Large intestine (tissue), 12 donors: ENCODE measurements at places on chromosomes 3 and 15.
A peak's percentile ranks its signal among the peaks of the same experiment; 100 is the strongest.

DNA sequence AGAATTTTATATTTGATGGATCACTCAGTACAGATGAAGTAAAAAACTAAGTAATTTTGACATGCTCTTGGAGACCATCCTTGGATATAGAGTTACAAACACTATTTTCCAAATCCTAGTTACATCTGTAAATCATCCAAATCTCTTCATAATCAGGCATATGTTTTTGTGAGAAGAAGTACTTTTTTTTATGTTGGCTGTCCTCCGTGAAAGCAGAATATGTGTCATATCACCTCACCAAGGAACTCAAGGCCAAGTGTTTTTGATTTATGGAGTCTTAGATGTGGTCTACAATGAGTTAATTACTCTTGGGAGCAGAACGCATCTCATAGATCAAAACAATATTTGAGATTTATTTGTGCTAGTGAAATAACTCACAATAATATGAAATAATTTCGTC is 416.5 kb upstream of the TGFBR2 start:
- H3K36me3 ChIP-seq: no peaks in the 10 kb centered on the region
- H3K4me3 ChIP-seq: no peak overlapping the region

- no peak for DNase-seq
- H3K4me1 ChIP-seq: peaks cover 4% of the 10 kb centered on the region
- H3K27me3 ChIP-seq: no peaks in the 10 kb centered on the region
- H3K27ac ChIP-seq: no peak overlapping the region
- no peaks in the 10 kb centered on the region for H3K36me3 ChIP-seq
Observed at GRCh38 chr3:128306481-128306880, 153.2 kb downstream of the EEFSEC start.

- peaks cover 33% of the 10 kb centered on the region for H3K4me1 ChIP-seq
- H3K27me3 ChIP-seq: no peaks in the 10 kb centered on the region
- H3K4me3 ChIP-seq: no peak overlapping the region
- H3K36me3 ChIP-seq: peaks cover 12% of the 10 kb centered on the region
- H3K27ac ChIP-seq: peak overlapping the region; percentile 83
- peak; percentile 61 for DNase-seq
Observed at GRCh38 chr15:41258750-41259471, 27.8 kb downstream of the CHP1 start.

DNA sequence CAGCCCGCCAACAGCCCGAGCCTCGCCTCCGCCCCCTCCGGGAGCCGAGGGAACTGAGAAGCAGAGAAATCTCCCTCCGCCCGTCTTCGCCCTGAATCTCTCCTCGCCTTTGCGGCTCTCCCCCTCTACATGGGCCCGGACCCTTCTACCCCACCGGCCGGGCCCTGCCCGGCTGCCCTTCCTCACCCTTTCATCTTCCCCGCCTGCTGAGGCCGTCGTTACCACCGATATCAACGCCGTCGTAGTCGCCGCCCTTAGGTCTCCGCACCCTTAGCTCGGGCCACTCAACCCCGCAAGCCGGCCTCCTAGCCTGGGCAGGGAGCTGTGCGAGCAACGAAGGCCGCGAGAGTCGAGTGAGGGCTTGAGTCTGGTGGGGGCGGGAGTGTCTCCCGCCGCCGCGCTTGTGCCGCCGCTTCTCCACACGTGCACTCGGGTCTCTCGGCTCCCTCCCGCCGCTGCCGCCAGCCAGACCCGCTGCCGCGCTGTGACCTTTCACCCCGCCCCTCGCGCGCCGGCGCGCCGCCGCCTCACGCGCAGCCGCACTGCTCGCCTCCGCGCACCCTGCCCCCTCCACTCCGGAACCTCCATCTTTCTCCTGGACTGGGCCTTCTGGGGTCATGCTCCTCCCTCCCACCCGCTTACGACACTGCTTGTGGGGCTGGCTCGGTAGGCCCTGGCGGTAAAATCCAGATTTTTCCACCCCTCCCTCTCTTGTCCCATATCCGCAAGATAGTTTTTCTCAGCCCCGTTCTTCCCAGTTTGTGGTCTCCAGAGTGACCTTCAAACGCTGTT is at the start of gene NAA50:
Gene NAA50 (minus strand): TSS at position 494 of the 792 bp plus-strand sequence. CDS start 300 bp downstream, at position 194.
- peaks cover 17% of the 10 kb centered on the region for H3K4me1 ChIP-seq
- H3K36me3 ChIP-seq: peaks cover 2% of the 10 kb centered on the region
- peak within 1 kb of the TSS; percentile 85 for H3K4me3 ChIP-seq
- DNase-seq: peak; percentile 95

GRCh38 chr15:68494573-68495110 is 62.7 kb upstream of the ITGA11 start:
- H3K4me3 ChIP-seq: no peak overlapping the region
- H3K36me3 ChIP-seq: no peaks in the 10 kb centered on the region
- no peak overlapping the region for H3K27ac ChIP-seq
- peaks cover 22% of the 10 kb centered on the region for H3K27me3 ChIP-seq

DNA sequence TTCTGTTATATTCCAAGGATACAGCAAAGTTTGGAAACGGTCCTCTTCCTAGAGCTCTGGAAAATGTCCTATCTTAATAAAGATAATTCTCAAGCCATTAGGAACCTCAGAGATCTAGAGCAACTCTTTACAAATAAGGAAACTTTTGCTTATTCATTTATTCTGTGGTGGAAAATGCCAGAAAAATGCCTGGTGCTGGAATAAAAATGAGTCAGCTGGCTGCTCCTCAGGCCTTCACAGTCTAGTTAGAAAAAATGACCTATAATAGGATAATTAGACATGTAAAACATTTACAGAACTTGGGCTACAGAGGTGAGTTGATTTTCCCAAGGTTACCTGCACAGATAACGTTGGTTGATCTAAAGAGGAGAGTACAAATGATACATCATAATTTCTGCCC is 372.5 kb downstream of the NLGN1 start:
- H3K4me3 ChIP-seq: no peak overlapping the region
- H3K36me3 ChIP-seq: no peaks in the 10 kb centered on the region
- no peak for DNase-seq

- no peaks in the 10 kb centered on the region for H3K36me3 ChIP-seq
- H3K27me3 ChIP-seq: no peaks in the 10 kb centered on the region
- no peak for DNase-seq
Observed at GRCh38 chr3:99877031-99877579, 59.4 kb downstream of the CMSS1 start.

DNA sequence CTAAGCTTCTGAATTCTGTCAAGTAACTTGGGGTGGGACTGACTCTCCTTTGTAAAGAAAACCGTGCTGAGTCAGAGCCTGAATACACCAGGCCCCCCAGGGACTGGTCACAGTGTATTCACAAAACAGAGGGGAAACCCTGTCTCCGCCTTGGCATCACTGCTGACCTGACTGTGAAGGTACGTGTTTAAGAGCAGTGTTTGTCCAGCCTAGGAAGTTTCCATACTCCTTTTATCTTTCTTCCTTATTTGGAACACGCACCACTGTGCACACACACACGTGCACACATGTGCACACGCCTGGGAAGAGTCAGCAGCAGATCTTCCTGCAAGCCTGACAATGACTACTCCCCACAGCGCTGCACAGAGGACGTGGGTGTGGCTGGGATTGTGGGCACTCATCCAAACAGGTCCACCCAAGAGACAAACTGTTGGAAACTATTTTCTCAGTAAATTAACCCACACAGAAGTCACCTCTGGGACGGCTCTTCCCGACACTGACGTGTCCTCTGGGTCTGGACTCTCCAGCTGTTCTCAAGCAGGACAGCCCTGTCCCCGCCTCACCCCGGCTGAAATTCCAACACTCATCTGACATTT is 87.7 kb downstream of the ATP10A start:
- peaks cover 2% of the 10 kb centered on the region for H3K4me1 ChIP-seq
- H3K27me3 ChIP-seq: no peaks in the 10 kb centered on the region
- peak; percentile 23 for DNase-seq
- no peak overlapping the region for H3K4me3 ChIP-seq
- H3K36me3 ChIP-seq: no peaks in the 10 kb centered on the region

GRCh38 chr15:46309914-46310313 is 675.1 kb downstream of the SQOR start:
- no peaks in the 10 kb centered on the region for H3K4me1 ChIP-seq
- DNase-seq: no peak
- no peaks in the 10 kb centered on the region for H3K36me3 ChIP-seq
- H3K4me3 ChIP-seq: no peak overlapping the region
- no peaks in the 10 kb centered on the region for H3K27me3 ChIP-seq

DNA sequence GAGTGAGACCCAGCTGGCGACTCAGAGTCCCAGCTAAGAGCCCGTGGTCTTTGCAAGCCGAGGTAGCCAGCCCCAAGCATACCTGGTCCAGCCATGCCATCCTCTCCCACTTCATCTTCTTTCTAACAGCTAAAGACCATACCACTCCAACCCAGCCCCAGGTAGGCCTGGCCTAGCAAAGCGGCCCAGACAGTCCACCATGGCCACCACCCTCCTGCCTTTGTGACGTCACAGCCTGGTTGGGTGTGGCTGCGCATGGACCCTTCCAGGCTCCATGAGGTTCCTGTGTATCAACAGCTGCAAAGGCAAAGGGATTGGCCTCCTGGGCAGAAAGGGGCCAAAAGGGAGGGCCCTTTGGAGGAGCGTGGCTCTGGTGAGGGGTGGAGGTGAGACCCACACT is 4.1 kb downstream of the NTRK3 start:
- DNase-seq: no peak
- no peak overlapping the region for H3K27ac ChIP-seq
- peaks cover 59% of the 10 kb centered on the region for H3K27me3 ChIP-seq

- H3K27me3 ChIP-seq: no peaks in the 10 kb centered on the region
- H3K4me1 ChIP-seq: peaks cover 4% of the 10 kb centered on the region
- no peak overlapping the region for H3K27ac ChIP-seq
- H3K4me3 ChIP-seq: no peak overlapping the region
Observed at GRCh38 chr3:187735383-187735782, 9.9 kb downstream of the BCL6 start.

DNA sequence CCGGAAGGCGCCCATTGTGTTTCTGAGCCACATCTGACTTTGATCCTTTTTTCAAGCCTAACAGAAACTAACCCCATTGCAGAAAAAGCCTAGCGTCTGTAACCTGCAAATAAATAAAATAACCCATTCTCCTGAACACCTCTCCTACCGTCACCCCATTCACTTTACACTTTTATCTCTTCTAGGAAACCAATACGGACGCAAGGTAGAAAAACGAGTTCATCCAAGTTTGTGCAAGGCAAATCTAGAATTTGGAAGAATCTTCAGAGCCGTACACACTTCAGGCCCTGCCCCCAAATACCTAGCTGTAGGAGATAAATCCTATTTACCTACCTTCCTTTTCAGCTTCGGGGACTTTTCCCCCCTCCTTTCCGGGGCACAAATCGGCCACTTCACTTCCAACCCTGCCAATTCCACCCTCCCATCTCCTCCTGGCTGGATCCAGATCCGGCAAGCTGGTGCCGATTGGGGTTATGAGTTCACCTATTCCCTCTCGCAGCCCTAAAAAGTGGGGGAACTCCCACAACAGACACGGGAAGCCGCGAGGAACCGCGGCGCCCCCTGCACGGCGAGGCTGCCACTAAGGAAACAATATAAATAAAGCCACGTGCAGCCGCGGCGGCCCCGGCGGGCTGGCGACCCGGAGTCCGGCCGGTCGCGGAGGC is 987 bp downstream of the PRTG start:
- no peaks in the 10 kb centered on the region for H3K27me3 ChIP-seq
- peaks cover 9% of the 10 kb centered on the region for H3K4me1 ChIP-seq
- no peaks in the 10 kb centered on the region for H3K36me3 ChIP-seq
- DNase-seq: peak; percentile 16

GRCh38 chr15:74194572-74195559 is 7.7 kb downstream of the STRA6 start:
- no peak overlapping the region for H3K27ac ChIP-seq
- no peaks in the 10 kb centered on the region for H3K27me3 ChIP-seq
- no peaks in the 10 kb centered on the region for H3K36me3 ChIP-seq
- H3K4me3 ChIP-seq: no peak overlapping the region

- DNase-seq: no peak
- no peak overlapping the region for H3K27ac ChIP-seq
- H3K4me3 ChIP-seq: no peak overlapping the region
- peaks cover 2% of the 10 kb centered on the region for H3K27me3 ChIP-seq
- H3K36me3 ChIP-seq: no peaks in the 10 kb centered on the region
Observed at GRCh38 chr15:99429681-99430081, 136.1 kb upstream of the MEF2A start.

- no peaks in the 10 kb centered on the region for H3K4me1 ChIP-seq
- no peak for DNase-seq
- no peaks in the 10 kb centered on the region for H3K36me3 ChIP-seq
- no peaks in the 10 kb centered on the region for H3K27me3 ChIP-seq
- no peak overlapping the region for H3K4me3 ChIP-seq
Observed at GRCh38 chr15:71716990-71717389, 93.4 kb upstream of the NR2E3 start.

- H3K27ac ChIP-seq: no peak overlapping the region
- no peak for DNase-seq
- H3K27me3 ChIP-seq: no peaks in the 10 kb centered on the region
- no peaks in the 10 kb centered on the region for H3K4me1 ChIP-seq
- no peak overlapping the region for H3K4me3 ChIP-seq
- H3K36me3 ChIP-seq: no peaks in the 10 kb centered on the region
Observed at GRCh38 chr3:129549006-129549800, 6.2 kb downstream of the H1-8 start.

GRCh38 chr3:188036375-188037194 is 117.4 kb upstream of the LPP start:
- peak; percentile 92 for DNase-seq
- peaks cover 26% of the 10 kb centered on the region for H3K4me1 ChIP-seq
- H3K4me3 ChIP-seq: no peak overlapping the region
- H3K27me3 ChIP-seq: no peaks in the 10 kb centered on the region
- no peaks in the 10 kb centered on the region for H3K36me3 ChIP-seq

DNA sequence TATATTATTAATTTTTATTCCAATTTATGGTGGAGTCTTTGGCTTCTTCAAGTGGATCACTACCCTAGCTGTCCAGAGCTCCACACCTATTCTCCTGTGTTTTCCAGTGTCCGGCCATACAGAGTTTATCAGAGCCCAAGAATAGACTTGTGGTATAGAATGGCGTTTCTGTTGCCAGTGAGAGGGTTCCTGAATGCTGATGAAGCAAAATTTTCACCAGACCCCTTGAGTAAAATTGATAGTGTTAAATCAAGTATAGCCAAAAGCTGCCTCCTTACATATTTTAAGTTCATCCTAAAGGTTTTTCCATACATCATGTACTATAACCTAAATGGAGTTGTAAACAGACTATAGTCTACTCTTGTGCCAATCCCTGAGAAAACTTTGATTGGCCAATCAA is 171.5 kb upstream of the CHL1 start:
- H3K27me3 ChIP-seq: no peaks in the 10 kb centered on the region
- H3K27ac ChIP-seq: no peak overlapping the region
- no peak for DNase-seq
- H3K4me1 ChIP-seq: no peaks in the 10 kb centered on the region

DNA sequence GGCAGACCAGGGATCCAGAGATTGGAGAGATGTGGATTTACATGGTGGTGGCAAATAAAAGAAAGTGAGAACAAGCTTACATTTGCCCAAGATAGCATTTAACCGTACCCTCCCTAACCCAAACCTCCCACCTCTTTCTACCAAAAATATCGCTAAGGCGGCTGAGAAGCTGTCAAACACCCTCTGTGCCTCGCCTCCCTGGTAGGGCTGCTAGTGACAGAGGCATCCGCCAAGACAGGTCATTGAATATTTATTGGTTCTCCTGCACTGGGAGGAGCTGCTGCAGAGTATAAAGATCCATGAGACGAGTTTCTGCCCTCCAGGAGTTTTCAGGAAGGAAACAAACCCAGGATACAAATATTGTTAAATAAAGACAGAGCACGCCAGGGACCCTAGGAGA is 107.3 kb upstream of the TMC3 start:
- H3K36me3 ChIP-seq: no peaks in the 10 kb centered on the region
- H3K27me3 ChIP-seq: no peaks in the 10 kb centered on the region
- no peak overlapping the region for H3K4me3 ChIP-seq

- no peak for DNase-seq
- H3K4me1 ChIP-seq: no peaks in the 10 kb centered on the region
- peaks cover 4% of the 10 kb centered on the region for H3K27me3 ChIP-seq
- H3K36me3 ChIP-seq: no peaks in the 10 kb centered on the region
Observed at GRCh38 chr15:61558172-61559136, 329.4 kb upstream of the RORA start.
